Progenitor cell of endocrine pancreas (in vitro differentiated cells): ENCODE measurements at places on chromosomes 11 and 22. TPM values are rescaled to one million over a fixed set of nuclear protein-coding genes. Genes with fewer than 3 reads are reported as not detected.
A peak's percentile ranks its signal among the peaks of the same experiment; 100 is the strongest.

GRCh38 chr11:2444821-2445745, at the start of gene KCNQ1:
Gene KCNQ1, plus strand, starts transcription at chr11:2445008. Its CDS starts 91 bp downstream, at chr11:2445099.
- peak; percentile 64 for DNase-seq

DNA sequence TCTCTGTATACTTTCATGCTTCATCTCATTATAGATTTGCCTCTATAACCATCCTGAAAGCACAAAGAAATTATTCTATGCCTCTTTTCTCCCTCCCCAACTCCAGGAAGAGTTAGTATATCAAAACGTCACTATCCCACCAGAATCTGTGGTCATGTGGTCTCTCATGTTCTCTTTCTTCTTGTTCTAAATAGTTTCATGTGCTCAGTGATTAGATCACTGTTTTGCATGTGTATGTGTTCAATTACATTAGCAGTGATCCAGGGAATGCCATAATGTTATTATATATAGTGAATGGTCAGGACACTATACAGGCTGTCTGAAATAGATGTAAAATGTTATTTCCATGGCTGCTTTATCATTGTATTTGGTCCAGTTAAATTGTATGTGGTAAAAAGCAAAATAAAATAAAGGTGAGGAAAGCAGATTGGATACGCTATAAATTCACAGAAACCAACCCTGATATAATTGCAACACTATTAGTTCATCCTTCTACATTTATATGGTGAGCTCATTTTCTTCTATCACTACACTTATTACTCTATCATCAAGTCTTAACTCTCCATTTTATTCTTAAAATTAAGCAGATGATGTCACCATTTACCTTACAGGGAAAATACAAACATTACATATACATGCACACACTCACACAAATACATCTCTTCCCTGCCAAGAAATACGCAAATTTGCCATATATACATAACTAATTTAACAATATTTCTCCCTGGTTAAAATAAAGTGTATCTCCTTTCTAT, 26.9 kb upstream of the ANO5 start:
- no peak for DNase-seq

- no peak for DNase-seq
Observed at GRCh38 chr22:19841641-19842392, 12.9 kb downstream of the GNB1L start.

- DNase-seq = no peak
Observed at GRCh38 chr11:8008212-8008611, 21.1 kb downstream of the EIF3F start.

GRCh38 chr11:37572491-37573171, 974.6 kb upstream of the RAG2 start:
- no peak for DNase-seq

GRCh38 chr11:119739021-119739703, 10.2 kb upstream of the NECTIN1 start:
- DNase-seq = no peak

DNA sequence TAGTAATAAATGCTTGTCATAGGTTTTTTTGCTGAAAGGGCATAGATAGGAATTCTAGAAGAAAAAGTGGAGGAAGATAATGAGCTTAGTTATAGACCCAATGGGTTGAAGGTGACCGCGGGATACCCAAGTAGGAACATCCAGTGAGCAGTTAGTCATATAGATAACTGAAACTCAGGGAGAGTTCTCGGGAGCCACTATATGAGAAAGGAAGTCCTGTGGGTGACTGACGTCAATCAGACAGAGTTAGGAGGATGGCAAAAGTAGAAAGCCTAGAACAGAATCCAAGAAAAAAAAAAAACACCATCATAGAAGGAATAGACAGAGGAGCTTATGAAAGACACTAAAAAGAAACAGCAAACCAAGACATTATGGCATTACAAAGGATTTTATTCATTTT, 1.6 kb upstream of the CNGA4 start:
- no peak for DNase-seq

DNA sequence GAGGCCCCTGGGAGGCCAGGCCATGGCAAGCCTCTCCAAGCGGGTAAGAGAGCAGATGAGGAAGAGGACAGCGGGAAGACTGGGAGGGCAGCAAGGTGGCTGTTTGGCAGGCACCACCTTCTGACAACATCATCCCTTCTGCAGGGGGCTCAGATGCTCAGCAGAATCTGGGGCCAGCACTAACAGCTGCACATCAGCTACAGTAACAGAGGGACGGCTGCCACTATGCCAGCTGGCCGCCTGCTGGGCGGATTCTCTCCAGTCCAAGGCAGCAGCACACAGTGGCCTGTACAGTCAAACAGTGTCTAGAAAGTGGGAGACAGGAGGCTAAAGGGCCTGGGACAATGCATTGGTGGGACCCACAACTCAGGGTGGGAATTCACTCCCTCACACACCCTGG, 10.7 kb upstream of the TXN2 start:
- no peak for DNase-seq

- DNase-seq = no peak
Observed at GRCh38 chr11:112270551-112271180, 10.0 kb upstream of the PLET1 start.

DNA sequence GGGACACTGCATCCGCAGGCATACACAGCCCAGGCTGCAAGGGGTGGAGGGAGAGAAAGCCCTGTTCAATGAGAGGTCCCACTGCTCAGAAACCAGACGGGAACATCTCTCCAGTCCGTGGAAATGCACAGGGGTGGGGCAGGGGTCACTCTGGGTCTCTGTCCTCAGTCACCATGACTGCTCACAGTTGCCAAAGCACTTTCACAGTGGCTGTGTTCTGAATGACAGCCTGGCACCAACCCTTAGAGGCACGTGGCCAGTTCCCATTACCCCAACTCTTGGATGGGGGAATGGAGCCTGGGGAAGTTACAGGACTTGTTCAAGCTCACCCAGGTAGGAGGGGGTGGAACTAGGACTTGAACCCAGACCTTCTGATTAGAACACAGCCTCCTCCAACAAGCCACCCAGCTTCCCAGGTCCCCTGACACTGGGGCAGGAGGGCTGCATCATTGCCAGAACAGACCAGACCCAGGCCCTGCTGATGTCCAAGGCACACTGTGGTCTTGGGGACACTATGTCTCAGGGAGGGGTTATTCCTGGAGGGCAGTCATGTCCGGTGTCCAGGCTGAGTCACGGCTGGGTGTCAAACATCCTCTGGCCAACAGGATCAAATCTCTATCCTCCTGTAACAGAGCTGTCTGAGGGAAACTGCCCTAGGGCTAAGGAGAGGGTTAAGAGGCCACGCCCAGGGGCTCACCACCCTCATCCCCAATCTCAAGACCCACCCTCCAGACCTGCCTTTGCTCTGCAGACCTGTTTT, 8.2 kb downstream of the ZNF70 start:
- DNase-seq = no peak

- no peak for DNase-seq
Observed at GRCh38 chr11:15657264-15657663, 542.5 kb downstream of the INSC start.

GRCh38 chr11:3207526-3208189, 11.0 kb downstream of the MRGPRG start:
- no peak for DNase-seq

DNA sequence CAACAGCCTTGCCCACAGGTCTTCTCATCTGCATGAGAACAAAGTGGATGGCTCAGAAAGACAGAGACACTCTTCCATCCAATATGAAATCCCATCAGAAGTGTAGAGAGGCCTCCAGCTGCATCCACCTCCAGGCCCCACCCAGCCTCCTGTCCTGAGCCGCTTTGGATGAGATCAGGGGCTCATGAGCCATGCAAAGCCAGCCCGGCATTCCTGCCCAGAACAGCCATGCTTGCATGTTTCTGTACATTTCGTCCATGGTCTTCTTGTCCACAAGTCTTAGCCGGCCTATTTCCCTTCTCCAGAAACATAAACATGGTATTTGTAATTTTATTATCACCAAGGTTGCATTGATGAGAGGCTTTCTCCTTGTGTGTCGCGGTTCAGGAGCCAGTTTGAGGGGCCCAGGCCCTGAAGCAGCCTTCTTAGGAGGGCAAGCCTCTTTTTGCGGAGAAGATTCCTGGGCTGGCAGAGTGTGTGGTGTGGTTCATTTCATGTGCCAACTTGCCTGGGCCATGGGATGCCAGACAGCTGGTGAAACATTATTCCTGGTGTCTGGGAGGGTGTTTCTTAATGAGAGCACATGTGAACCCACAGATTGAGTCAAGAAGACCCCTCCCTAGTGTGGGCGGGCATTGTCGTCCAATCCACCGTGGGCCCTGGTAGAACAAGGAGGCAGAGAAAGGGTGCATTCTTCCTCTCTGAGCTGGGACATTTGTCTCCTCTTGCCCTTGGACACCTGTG, 928.9 kb downstream of the TBC1D22A start:
- no peak for DNase-seq

- DNase-seq = no peak
Observed at GRCh38 chr22:50490531-50491308, 4.1 kb downstream of the MIOX start.

DNA sequence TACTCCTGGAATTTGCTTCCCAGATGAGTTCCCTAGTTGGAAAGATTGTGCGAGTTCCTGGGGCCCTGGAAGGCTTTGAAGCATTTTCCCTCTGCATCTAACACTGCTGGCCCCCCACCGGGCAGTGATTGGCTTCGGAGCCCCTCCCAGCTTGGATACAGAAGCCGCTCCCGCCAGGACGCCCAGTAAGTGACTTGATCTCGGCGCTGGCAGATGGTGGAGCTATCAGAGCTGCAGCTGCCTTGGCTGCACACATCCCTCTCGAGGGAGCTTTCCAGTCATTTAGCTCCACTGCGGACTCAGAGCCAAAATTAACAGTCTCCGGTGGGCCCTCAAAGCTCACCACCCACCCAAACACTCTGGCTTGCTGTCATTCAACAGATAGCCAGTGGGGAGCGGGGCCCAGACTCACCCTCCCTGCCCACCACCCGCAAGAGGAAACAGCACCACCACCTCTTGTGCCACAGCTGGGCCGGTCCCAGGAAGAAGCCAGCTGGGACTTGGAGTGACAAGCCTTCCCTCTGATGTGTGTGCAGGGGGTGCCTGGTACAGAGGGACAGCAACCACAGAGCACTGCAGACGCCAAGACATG, 162.3 kb downstream of the TRIM29 start:
- no peak for DNase-seq

DNA sequence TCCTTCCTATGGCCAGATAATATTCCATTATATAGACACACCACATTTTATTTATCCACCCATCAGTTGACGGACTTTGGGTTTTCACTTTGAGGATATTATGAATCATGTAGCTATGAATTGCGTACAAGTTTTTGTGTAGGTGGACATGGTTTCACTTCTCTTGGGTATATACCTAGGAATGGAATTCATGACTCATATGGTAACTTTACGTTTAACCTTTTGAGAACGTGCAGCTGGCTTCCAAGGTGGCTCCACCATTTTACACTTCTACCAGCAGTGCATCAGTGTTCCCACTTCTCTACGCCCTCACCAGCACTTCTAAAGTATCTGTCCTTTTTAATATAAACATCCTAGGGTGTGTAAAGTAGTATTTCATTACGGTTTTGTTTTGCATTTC, 112.0 kb downstream of the PLEKHA7 start:
- DNase-seq = no peak

- no peak for DNase-seq
Observed at GRCh38 chr22:45442116-45442515, 28.6 kb downstream of the RIBC2 start.

DNA sequence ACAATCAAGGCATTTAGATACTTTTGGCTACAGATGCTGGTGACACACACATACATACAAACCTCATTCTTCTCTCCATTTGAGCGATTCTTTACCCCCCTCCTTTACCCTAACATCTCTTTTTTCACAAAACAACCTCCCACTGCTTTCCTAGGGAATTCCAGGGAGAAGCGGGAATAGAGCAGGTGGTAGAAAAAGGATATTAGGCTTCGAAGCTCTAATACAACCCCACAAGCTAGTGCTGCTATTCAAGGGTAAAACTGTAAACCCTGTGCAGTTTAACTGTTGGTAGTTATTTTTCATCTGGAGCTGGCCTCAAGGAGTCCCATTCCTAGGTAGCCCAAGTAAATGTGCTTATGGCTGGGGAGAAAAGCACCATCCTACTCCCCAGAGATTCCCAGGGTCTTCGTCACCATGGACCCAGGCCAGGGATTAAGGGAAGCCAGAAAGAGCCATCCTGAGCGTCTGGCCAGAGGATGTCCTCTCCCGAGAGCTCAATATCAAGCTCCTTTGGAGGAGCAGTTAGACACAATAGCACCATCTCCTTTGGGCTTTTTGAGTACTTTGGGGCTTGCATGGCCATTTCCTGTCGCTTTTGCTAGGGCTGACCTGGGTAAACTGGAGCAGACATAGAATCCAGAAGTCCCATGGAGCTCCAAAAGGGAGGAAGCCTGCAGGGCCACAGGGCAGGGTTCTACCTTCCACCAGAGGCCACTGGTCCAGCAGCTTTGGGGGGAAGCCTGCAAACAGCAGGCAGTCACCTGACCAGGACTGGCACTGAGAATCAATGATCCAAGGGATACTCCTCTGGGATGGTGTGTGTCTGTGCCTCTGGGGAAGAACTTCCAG, 3.1 kb downstream of the MAML2 start:
- DNase-seq = no peak

DNA sequence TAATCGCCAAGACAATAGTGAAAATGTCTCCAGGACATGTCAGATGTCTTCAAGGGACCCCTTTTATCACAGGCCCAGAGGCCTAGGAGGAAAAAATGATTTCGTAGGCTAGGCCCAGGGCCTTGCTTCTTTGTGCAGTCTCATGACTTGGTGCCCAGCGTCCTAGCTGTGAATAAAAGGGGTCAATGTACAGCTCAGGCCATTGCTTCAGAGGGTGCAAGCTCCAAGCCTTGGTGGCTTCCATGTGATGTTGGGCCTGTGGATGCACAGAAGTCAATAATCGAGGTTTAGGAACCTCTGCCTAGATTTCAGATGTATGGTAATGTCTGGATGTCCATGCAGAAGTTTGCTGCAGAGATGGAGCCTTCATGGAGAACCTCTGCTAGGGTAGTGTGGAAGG, 20.7 kb upstream of the MTMR2 start:
- no peak for DNase-seq

- peak; percentile 10 for DNase-seq
Observed at GRCh38 chr11:3989276-3989920, 105.2 kb upstream of the RRM1 start.

GRCh38 chr11:119042927-119043326, 12.2 kb upstream of the SLC37A4 start:
- DNase-seq = no peak

GRCh38 chr11:63944987-63945386, 6.2 kb downstream of the NAA40 start:
- no peak for DNase-seq

Gene TSG101
- 58.5 and 64.5 TPM in 2 replicates for total RNA-seq

Gene MS4A6E
- not detected in 2 replicates for total RNA-seq

Gene INSC
- total RNA-seq = not detected in 2 replicates

Gene PAMR1
- 0.38 and 0.64 TPM in 2 replicates for total RNA-seq

Gene IRAG1
- total RNA-seq = 5.4 and 6.3 TPM in 2 replicates

Gene FGF19
- total RNA-seq = not detected in 2 replicates

Gene RFPL2
- total RNA-seq = 1.0 TPM in 2 replicates

Gene PHETA2
- total RNA-seq = 5.2 and 6.1 TPM in 2 replicates

Gene MMP11
- 41.6 and 50.2 TPM in 2 replicates for total RNA-seq
